ENCODE measurements at places on chromosomes 16 and 17.

- no peak for DNase-seq
Observed at GRCh38 chr16:51592001-51592501, 441.0 kb upstream of the SALL1 start.

- no peak for DNase-seq
Observed at GRCh38 chr17:43952724-43953666, 745 bp downstream of the PYY start.

GRCh38 chr17:77457572-77458201 lies 316.9 kb downstream of the SEC14L1 start:
- no peak for DNase-seq

GRCh38 chr17:35586569-35587073 lies 501 bp upstream of the AP2B1 start:
- DNase-seq: no peak

DNA sequence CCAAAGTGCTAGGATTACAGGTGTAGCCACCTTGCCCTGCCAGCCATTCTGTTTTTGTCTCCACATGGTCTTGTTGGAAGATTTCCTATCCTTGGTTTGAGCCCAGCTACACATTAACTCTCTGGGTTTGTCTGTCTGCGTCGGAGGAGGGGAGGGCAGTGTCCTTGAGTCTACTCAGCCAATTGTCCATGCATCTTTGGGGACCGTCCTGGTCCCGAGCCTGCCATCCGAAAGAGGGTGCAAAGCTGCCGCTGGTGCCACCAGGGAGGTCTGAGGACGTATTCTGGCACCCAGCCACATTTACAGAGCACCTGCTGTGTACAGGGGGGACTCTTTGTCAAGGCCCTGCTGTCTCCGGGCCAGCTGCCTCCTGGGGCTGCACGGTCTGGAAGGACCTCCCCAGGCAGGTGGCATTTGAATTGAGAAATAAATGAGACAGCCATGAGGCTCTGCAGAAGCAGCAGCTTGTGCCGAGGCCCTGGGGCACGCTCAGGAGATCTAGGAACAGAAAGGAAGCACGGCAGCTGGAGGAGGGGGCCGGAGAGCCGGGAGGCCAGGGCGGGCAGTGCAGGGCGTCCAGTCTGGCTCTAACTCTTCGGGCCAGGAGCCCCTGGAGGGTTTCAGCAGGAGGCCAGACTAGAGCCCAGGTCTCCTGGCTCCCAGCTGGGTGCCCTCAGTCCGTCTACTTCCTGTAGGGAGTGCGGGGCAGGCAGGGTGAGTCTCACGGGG lies 1.5 kb downstream of the CYBA start:
- no peak for DNase-seq

GRCh38 chr17:8002721-8003593 lies 542 bp downstream of the GUCY2D start:
- no peak for DNase-seq

- DNase-seq: no peak
Observed at GRCh38 chr17:45222289-45222995, 757 bp downstream of the FMNL1 start.

- DNase-seq: no peak
Observed at GRCh38 chr17:44400226-44400847, 10.9 kb upstream of the ITGA2B start.

DNA sequence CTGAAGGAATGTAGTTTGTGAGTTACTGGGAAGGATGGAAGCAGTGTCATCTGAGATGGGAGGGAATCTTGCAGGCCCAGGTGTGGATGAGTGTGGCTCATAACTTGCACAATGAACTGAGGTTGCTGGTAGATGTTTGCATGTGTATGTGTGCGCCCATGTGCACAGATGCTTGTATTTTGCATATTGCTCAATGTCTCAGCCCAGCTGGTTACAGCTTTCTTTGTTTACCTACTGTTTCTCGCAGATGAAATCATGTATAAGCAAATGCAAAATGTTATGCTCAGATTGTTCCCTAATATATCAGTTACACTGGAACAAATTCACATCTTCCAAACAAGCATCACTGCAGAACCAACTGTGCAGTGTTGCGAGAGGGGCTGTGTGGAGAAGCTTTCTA lies 452.2 kb upstream of the EEF2KMT start:
- no peak for DNase-seq

- DNase-seq: no peak
Observed at GRCh38 chr17:31152271-31152670, 57.5 kb downstream of the NF1 start.

GRCh38 chr16:74842413-74842812 lies 67.8 kb upstream of the FA2H start:
- no peak for DNase-seq

DNA sequence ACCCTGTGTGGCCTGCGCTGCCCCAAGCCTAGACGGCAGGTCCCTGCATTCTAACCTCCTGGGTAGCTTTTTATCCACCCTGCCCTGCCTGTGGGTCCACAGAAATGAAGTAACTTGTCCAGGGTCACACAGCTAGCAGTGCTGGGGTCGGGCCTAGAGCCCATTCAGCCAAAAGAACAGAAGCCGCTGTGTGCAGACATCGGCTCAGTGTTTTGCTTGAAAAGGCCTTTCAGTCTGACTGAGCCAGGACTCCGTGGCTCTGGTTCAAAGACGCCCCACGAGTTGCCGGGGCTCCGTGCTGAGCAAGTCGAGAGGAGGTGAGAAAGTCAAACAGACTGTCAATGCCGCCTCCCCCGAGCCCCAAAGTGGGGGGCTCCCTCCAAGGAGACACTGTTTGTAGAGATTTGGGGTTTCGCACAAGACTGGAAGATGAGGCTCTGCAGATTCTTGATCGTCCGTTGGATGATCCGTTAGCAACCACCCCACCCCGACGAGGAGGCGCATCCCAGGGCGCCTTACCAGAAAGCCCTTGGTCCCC lies 226.2 kb downstream of the NTN1 start:
- DNase-seq: no peak

DNA sequence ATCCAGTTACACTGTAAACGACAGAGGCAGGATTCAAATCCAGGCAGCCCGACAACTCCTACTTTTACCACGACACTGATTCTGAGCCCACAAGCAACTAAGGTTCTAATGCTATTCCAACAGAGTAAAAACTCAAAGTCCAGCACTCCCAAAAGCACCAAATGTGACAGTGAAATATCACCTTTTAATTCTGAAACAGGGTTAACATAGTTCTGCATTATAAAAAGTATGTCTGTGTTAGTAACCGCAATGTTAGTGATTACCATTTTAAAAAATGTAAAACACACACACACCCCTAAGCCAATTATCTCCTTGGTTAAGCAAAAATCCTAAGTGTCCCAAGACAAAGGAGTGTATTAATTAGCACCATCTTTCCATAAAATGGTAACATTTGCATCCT lies 19.7 kb downstream of the HELZ start:
- no peak for DNase-seq

DNA sequence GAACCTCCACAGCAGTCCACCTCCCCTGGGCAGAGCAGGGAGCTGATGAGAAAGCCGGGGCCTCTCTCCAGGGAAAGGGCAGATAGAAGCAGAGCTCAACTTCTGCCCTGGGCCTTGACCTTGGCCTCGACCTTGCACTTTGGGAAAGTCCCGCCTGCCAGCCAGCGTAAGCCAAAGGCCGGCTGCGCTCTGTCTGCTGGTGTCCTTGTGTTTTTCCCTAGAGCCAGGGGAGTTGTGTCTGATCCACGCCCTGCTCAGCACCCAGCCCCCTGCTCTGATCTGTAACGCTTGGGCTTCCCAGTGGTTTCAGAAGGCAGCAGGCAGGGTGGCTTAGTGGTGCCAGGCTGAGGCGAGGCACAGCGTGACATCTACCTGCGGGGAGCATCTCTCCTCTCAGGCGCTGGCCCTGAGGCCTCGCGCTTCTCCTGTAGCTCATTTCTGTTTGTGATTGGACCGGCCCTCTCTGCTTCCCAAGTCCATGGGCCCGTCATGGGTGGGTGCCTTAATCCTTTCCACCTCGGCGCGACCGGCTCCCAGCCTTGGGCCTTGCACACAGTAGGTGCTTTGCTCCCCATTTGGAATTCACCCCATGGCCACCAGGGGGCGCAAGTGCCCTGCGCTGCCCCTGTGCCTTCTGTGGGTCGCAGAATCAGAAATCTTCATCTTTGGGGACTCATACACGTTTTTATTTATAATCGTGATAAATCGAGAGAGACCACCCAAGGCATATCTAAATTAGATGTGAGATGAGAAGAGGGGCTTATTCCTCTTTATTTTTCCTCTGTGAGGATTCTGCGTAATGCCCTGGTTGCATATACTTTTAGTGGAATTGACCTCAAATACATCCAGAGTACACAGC lies 24.2 kb downstream of the SGSH start:
- peak; percentile 28 for DNase-seq

- DNase-seq: no peak
Observed at GRCh38 chr17:28306954-28307401, 12.0 kb upstream of the TMEM97 start.

DNA sequence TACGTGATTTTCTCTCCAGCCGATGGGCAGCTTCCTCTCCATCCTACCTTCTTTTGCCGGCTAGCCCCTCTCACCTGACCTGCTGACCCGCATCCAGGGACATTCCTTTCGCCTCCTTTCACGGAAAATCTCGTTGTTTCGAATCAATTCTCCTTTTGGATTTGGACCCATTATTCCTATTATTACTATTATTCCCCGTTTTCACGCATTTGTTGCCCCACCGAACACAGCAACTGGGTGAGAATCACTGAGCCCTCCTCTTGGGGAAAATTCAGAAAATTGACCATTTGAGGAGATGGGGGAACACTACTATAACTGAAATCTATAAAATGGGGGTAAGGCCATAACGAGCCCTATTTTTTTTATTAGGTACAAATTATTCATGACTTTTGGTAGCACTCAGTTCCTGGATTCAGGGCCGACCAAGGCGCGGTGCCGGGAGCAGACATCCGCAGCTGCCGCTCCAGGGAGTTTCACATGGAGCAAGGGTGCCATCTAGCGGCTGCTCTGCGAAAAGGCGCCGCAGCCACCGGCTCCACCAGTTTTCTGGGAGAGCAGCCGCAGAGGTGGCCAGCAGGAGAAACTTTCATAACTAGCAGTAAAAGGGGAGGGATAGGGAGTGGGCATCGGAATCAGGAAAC lies 3.3 kb upstream of the HOXB8 start:
- DNase-seq: peak; percentile 84

GRCh38 chr17:82989881-82990280 lies 89.5 kb upstream of the METRNL start:
- no peak for DNase-seq

GRCh38 chr16:30491744-30492308 lies 19.3 kb downstream of the ITGAL start:
- no peak for DNase-seq

DNA sequence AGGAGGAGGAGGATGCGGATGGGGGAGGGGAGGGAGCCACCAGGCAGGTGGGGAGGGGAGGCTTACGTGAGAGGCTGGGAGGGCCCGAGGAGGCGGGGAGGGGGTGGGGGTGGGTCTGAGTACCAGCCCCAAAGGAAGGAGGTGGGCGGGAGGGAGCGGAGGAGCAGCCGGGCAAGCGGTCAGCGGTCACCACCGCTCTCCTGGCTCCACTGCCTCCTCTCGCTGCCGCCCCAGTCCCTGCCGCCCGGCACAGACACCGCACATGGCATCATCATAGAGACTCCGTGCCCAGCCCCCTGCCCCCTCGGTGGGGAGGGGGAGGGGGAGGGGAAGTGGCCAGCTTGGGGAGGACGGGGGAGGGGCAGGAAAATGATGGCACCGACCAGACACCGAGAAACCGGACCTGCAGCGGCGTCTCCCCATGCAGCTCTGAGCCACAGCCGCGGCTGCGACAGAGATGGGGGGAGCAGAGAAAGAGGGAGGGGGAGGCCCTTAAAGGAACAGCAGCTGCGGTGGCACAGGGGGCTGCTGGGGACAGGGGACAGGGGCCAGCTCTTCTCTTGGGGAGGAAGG lies at the start of gene TLCD3B:
TLCD3B (minus strand) TSS at position 431 of the 573 bp plus-strand sequence. CDS start 744 bp downstream, outside the sequence.
- no peak for DNase-seq

DNA sequence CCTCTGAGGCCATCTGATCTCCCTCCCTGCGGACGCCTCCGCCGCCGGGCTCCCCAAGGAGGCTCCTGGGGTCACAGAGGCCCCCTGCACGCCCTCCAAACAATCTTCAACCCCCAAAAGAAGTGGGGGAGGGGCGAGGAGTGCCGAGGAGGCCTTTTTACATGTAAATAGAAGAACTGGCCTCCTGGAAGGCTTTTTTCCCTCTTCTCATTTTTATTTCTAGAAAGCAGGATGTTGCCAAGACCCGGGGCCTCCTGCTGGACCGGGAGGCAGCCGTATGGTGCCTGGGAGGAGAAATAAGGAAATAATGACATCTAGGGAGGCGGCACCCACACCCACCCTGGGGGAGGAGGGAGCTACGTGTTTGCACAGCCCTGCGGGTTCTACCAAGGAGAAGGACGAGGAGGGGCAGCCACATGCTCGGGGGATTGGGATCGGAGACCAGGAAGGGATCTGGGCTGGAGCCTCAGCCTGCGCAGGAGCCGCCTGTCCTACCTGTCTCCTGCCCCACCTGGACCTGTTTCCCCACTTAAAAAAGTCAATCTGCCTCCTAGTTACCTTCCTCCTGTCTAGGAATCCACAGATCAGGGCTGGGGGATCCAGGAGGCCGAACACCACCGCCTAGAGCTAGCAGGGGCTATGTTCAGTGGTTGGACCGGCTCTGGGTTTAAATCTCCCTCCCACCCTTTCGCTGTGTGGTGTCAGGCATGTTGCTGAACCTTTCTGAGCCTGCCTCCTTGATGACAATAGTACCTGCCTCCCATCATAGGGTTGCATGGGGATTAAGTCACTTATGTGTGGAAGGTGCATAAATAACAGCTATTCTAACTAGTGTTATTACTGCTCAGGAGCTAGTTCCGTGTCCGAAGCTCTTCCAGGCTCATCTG lies 175.7 kb upstream of the GSE1 start:
- DNase-seq: no peak

- no peak for DNase-seq
Observed at GRCh38 chr17:5763595-5764306, 179.4 kb upstream of the NLRP1 start.

- no peak for DNase-seq
Observed at GRCh38 chr16:87809150-87809902, 43.5 kb upstream of the KLHDC4 start.

DNA sequence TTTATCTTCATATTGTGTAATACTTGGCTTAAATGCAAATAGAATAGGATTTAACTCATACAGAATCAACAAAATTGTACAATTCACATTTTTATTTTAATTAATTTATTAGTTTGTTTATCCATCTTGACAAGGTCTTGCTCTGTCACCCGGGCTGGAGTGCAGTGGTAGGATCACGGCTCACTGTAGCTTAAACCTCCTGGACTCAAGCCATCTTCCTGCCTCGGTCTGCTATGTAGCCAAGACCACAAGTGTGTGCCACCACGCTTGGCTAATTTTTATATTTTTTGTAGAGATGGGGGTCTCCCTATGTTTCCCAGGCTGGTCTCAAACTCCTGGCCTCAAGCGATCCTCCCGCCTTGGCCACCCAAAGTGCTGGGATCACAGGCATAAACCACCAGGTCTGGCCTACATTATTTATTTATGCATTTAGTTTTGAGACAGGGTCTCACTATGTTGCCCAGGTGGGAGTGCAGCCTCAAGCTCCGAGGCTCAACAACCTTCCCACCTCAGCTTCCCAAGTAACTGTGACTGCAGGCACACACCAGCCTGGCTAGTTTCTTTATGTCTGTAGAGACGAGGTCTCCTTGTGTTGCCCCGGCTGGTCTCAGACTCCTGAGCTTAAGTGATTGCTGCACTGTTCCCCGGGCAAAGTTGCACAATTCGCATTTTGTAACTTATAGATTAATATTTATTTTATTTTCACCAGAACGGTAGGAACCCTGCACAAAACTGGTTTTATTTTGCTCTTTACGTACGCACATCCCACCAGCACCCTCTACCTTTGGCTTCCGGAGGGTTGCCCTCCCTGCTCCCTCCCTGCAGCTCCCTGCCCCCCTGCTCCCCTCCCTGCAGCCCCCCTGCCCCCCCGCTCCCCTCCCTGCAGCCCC lies 4.9 kb downstream of the DPEP1 start:
- DNase-seq: no peak

- DNase-seq: no peak
Observed at GRCh38 chr16:55660828-55661227, 5.0 kb downstream of the SLC6A2 start.

Data from stimulated activated CD8-positive, alpha-beta memory T cell treated with anti-CD3 and anti-CD28 coated beads, Interleukin-15, amount 100 ng/mL, for 24 hours (primary cell).